ENCODE measurements at places on chromosomes 7 and 10. TPM values are rescaled to one million over a fixed set of nuclear protein-coding genes. Genes with fewer than 3 reads are reported as not detected.

Gene OR9A2
- not detected for total RNA-seq

DNA sequence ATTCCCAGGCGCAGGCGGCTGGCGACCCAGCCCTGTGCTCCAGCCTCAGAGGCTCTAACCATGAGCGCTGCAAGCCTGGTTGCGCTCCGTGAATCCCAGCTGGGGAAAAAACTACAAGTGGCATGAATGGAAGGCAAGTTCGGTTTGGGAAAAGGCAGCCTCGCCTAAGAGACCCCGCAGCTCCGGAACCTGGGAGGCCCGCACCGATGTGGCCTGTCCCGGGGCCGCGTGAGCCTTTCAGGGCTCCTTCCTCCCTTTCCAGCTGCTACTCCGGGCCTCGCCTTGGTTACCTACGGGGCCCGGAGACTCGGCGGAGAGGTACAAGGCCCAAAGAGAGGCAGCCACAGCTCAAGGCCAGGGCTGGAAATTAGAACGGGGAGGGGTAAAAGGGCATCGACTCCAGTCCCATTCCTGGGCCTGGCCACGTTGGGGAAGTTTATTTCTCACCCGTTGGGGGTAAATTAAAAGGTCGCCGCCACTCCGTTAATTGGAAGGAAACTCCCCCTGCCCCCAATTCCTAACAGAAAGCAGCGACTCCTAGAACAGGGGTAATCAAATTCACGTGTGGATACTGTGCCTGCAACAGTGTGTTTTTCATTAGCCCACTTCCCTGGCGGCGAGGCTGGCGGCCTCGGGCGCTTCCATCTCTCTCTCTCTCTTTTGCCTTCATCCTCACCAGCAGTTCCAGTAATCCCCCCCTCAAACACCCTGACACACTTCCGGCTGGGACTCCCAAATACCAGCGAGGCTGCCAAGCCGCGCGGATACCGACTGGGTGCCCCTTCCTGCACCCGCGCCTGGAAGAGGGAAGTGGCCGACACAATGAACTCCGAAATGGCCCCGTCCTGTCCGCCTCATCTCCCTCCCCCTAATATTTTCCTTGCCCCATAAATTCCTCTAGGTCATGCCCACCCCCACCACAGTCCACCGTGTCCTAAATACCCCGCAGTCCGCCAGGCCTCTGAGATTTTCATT is 1.5 kb upstream of the HOXA9 start:
- DNase-seq = no peak

DNA sequence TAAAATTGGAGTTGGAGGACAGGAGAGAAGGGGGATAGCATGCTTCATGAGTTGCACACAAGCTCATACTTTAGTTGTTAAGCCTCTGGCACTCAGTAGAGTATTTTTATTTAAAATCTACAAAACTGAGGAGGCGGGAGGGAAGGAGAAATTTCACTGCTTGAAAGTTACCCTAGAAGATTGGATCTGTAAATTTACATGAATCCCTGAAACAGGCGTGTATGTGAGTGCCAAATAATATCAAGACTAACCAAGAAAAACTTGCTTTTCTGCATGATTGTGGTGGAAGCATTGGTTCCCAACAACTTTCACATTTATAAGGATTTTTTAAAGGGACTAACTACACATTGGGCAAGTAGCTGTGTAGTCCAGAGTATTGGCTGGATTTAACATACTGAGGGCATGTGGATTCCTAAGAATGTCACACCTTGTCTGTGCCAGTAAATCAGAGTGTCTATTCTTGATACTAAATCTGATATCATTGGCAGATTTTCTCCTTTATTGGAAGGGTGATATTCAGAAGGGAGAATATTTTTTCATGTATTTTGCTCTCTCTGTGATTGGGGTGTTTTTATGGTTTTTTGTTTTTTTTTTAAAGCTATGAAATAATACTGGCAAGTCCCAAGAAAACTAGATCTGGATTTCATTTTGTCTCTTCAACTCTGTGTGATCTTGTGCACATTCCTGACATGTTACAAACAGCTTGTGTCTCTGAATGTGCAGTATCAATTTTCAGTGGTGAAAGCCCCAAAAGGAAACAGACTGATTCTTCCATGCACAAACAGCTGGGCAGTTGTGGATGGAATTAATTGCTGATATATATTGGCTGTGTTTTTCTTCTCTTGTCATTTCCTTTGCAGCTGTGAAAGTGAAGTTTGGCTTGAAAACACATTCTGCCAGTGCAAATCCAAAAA is 67.2 kb downstream of the ADD3 start:
- DNase-seq = no peak

Gene IFIT1B
- not detected for total RNA-seq

Gene OR13A1
- not detected for total RNA-seq

- no peak for DNase-seq
Observed at GRCh38 chr10:60677531-60678129, 100.6 kb upstream of the CDK1 start.

Gene MAD1L1
- 59.4 TPM for total RNA-seq

Gene C10orf143
- total RNA-seq = not detected

DNA sequence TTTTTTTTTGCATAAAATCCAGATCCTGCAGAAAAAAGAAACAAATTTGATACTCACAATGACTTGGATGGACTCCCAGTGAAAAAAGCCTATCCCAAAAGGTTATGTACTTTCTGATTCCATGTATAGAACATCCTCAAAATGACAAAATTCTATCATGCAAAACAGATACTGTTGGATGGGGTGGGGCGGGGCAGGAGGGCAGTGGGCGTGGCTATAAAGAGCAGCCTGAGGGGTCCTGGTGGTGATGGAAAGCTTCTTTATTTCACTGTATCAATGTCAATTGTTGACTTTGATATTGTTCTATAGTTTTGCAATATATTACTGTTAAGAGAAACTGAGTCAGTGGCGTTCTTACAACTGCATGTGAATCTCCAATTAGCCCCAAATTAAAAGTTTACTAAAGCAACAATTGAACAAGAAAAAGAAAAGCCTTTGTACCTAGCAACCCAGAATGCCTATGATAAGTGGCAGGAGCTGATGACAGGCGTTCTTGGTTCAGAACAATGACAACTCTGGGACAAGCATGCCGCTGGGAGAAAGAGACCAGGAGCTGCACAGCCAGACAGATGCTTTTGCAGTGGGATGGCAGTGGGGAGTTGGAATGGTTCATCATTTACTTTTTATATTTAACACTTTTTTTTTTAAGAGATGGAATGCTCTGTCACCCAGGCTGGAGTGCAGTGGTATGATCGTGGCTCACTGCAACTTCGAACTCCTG is 101.9 kb downstream of the LHPP start:
- DNase-seq = no peak
